ENCODE measurements at places on chromosomes 6 and 20.

- DNase-seq, result peak; percentile 90
Measured at GRCh38 chr6:33886673-33887144, 82.9 kb upstream of the MLN start.

DNA sequence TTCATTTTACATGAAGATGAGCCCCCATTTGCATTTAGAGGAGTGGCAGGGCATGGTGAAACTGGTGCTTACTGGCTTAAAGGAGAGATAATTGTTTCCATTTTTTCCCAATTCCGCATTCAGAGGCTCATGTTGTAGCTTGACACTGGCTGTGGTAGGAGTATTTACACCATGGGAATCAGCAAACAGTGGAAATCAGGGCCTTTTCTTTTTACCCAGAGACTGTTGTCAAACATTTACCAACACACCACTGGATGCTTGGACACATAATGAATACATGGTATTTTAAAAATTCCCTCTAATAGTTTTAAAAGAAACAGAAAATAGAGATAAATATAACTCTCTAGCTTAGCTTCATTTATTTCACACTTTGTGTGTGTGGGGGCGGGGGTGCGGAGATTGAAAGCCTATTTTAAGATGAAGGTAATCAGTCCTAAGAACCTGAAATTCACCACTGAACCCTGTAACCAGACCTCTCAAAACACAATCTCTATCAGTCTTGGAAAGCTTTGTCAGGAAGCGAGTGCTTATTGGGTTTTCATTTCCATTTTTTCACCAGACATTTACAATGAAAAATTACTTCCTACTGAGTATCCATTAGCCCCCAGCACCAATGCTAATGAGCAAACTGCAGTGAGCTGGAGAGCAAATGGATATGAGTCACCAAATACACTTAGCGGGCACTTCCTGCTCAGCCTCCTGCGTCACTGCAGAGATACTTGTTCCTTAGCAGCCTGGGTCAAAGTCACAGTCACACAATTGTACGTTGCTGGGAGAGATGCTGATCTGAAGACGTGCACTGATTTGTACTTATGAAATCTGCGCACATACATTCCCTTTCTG is 532.0 kb downstream of the BCKDHB start:
- DNase-seq, result peak; percentile 95

GRCh38 chr20:46568570-46569129 is 18.2 kb upstream of the OCSTAMP start:
- peak; percentile 70 for DNase-seq

DNA sequence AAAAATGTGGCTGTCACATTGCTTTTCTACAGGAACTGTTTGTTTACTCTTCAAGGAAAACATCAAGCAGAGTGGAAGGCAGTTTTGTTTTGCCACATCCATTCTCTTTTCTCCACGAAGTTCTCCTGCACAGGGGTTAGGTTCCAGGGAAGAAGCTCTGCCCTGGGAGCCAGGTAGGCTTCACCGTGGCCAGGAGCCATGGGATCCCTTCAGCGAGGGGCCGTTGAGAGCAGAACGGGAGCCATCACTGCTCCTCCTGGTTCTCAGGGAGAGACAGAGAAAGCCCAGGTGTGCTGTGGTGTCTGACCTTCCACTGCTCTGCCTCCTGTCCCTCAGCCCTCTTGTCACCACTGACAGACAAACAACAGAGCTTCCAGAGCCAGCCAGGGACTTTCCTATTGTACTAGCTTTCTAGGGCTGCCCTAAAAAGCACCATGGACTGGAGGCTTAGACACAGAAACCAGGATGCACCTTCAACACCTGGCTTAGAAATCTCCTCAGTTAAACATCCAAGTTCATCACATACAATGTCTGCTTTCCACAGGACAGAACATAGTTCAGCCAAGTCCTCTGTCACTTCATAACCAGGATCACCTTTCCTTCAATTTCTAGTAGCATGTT is 75.6 kb upstream of the SLC22A23 start:
- DNase-seq, result no peak

DNA sequence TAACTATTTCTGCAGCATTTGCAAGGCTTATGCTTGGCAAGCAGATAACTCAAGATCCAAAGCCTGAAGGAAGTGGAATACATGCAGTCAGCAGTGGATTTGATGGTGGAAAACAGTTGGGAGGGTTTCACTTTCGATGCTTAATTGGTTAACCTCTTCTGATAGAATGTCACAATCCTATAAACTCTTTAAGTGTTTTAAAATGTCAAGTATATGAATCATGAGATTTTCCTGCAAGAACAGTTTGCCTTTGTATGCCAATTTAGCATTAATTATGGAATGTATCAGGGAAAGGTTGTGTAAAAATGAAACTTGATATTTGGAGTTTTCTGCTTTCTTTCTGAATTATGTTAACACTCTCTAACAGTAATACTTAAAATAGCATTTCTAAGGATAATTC is 36.6 kb downstream of the NKX2-4 start:
- peak; percentile 13 for DNase-seq

- DNase-seq, result no peak
Measured at GRCh38 chr6:10904015-10904414, 17.2 kb downstream of the SYCP2L start.
